Activated CD8-positive, alpha-beta memory T cell treated with anti-CD3 and anti-CD28 coated beads for 1 hour (primary cell): ENCODE measurements at places on chromosomes 12 and 14.

DNA sequence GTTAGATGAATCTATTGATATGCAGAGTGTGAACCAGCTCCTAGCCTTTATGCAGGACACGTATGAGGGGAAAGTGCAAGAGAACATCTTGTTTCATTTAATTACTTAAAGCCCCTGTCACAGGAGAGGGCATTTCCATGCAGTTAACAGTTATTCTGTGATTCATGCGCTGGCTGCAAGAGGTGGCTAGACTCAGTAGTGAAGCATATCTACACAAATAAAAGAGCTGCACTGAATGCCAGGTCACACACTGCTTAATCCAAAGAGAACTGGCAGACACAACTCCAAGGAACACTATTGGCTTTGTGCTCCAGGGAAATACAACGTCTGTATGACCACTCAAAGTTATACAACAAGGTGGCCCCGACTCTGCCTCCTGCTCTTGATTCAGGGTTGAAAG lies 394.1 kb downstream of the C12orf75 start:
- no peak for DNase-seq

DNA sequence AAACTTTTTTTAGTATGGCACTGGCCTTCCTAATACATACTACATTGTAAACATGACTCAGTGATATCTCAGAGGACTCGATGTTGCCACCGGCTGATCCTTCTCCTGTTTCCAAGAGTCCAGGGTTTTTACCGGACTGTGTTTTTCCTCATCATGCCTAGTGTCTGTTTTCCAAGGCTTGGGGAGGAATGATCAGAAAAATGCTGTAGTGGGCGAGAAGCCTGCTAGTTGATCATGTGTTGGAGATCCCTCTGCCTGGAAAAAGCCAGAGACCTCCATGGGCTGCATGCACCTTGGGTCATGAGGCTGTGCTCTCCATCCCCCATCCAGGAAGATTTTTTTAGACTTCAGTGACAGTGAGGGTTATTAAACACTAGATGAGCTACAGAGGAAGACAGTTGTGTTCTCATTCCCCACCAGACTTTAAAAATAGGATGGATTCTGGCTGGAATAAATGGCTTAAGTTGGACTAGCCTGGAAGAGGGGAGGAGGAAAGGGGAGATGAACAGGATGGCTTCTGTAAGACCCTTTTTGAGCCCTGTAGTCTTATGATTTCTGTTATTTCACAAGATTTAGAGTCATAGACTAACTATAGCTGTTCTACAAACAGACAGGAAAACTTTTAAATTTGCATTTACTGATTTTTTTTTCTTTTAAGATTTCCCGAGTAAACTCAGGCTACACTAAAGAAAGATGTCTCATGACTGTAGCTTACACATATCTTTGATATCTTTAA lies 145.7 kb downstream of the SAMD4A start:
- no peak for DNase-seq

DNA sequence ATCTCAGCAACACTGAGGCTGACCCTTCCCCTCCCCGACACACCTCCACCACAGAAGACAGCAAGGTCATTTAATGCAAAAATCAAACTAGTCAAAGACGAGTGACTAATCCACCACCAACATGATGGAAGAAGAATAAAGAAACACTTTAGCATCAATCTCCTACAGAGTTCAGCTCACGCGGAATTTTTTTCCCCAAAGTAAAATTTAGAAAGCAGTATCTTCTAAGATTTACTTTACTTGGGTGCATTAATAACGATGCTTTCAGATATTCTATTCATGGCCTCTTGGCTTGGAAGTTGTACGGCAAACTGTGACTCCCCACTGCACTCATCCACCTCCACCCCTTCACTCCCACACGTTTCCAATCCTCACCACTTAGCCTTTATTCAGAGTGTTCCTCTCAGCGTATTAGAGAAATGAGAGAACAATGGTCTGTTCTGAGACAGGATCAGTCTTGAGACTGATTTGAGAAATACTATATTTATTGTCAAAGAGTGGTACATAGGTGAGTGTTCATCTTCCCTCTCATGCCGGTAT lies 1.9 kb downstream of the EGLN3 start:
- DNase-seq: no peak

DNA sequence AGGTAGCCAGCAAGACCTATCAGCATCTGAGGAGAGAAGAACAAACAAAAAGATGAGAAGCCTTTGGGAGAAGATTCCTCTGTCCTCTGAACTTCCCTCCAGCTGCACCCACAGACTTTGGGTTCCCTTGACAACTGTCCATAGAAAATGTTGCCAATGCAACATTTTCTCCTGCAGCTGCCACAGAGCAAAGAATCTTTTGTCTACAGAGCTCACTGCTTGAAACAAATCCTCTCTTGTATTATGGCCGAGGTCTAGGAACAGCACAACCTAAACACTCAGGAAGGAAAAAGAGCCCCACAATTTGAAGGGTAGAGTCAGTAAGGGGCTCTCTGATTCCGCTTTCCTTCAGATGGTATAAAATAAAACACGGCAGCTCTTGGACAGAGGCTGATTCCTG lies 14.3 kb downstream of the POMT2 start:
- DNase-seq: no peak

DNA sequence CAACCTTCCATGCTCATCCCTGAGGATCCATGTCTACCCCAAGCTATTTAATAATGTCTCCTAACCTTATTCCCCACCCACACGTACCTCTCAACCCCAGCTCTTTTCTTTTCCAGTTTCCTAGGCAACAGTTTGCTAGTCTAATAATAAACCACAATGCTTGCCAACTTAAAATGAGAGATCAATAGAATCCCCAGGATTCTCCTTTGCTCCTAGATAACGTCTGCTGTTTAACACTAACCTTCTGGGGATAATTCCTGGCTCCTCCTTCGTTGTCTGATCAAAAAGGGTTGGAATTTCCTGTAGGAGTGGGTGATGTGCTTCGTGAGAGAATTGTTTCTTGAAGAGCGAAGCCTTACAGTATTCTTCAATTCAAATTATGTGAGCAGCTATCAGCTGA lies 42.2 kb upstream of the DBX2 start:
- DNase-seq: no peak

DNA sequence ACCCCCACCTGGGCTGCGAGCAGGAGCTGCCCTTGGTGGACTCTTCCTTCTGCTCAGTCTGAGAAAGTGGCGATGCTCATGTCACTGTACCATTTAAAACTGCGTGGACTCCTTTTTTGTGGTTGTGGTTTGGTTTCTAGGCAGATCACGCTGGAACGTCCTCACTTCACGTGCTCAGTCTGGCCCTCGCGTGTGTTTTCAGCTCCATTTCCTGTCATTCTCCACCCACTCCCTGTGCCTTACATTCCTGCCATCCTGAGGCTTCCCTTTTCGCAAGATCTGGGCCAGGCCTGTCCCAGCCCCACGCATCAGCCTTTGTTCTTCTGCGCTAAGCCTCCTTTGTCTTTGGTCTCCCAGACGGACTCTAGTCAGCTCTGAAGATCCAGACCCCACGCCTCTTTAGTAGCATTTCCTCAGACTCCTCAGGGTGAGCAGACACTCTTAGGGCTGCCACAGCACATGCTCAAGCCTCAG lies 105.4 kb downstream of the FBXL14 start:
- no peak for DNase-seq

- DNase-seq: no peak
Measured at GRCh38 chr12:75842090-75842489, 189.5 kb downstream of the PHLDA1 start.

- DNase-seq: no peak
Measured at GRCh38 chr14:54211551-54212308, 185.1 kb upstream of the CDKN3 start.

- DNase-seq: no peak
Measured at GRCh38 chr12:70691018-70691672, 53.9 kb upstream of the PTPRB start.

GRCh38 chr14:100341301-100342031 lies 18.3 kb downstream of the SLC25A47 start:
- no peak for DNase-seq

DNA sequence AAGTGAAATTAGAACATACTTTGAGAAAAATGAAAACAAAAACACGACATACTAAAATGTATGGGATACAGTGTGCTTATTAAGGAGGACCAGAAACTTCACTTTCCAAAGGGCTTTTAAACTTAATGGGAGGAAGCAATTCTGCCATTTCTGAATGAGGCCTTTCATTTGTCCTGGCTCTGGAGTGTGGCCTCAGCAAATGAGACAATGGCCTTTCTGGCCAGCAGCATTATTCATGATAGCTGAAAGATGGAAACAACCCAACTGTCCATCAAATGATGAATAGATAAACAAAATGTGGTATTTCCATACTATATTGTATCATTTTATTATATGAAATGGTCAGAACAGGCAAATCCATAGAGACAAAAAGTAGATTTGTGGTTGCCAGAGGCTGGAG lies 338.6 kb downstream of the CEP128 start:
- DNase-seq: no peak

GRCh38 chr12:1457901-1458300 lies 136.5 kb downstream of the FBXL14 start:
- no peak for DNase-seq

- no peak for DNase-seq
Measured at GRCh38 chr12:6820166-6820565, 1.5 kb upstream of the GPR162 start.

- no peak for DNase-seq
Measured at GRCh38 chr12:58415716-58416115, 474.3 kb downstream of the ATP23 start.

- DNase-seq: no peak
Measured at GRCh38 chr12:58138424-58138823, 197.1 kb downstream of the ATP23 start.

- no peak for DNase-seq
Measured at GRCh38 chr14:94638339-94638738, 26.1 kb downstream of the SERPINA3 start.

DNA sequence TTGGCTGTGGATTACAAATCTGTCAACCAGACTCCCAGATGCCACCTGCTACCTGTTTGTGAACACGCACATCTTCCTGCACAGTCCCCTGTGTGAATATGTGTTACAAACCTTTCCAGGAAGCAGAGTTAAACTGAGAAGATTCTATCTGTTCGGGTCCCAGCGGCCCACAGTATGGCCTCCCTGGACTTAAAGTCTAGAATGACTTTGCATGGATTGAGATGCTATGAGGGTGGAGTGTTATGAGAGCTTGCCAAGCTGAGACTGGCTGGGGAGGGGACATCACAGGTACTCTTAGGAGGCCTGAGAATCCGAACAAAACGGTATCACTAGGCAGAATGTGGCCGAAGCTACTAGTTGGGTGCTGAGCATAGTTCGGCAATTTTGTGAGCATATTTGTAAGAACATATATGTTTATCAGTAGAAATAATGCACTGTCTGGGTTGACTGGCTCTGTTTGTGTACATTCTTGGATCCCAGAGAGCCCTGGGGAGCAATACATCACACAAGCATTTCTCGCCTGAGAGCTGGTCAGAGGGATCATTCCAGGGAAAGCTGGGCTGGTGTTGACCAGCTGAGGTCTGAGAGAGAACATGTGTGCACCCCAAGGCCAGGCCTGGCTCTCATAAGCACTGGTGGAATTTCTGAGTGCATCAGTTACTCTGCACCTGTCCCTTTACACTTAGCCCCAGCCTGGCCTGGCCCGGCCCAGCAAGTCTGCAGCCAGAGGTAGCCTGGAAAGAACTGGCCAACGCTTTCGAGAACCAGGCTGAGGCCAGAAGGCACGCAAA lies 29.8 kb upstream of the LTBP2 start:
- no peak for DNase-seq

GRCh38 chr14:53010193-53011040 lies 59.6 kb upstream of the FERMT2 start:
- DNase-seq: no peak

DNA sequence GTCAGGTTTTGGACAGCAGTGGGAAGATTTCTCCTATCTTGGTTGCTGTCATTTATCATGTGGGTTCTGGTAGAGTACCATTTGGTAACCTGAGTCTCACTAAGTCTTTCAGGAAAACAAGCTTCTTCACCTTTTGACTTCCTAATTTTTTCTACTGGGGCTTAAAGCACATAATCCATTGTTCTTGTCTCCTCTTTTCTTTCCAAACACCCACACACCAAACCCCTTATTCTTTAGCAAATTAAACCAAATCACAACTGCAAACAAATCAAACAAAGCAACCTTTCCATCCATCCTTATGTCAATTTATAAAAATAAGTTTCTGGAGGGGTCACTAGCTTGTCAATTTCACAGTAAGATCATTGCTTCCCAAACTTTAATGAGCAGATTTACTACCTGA lies 84.1 kb downstream of the ATP23 start:
- DNase-seq: no peak

DNA sequence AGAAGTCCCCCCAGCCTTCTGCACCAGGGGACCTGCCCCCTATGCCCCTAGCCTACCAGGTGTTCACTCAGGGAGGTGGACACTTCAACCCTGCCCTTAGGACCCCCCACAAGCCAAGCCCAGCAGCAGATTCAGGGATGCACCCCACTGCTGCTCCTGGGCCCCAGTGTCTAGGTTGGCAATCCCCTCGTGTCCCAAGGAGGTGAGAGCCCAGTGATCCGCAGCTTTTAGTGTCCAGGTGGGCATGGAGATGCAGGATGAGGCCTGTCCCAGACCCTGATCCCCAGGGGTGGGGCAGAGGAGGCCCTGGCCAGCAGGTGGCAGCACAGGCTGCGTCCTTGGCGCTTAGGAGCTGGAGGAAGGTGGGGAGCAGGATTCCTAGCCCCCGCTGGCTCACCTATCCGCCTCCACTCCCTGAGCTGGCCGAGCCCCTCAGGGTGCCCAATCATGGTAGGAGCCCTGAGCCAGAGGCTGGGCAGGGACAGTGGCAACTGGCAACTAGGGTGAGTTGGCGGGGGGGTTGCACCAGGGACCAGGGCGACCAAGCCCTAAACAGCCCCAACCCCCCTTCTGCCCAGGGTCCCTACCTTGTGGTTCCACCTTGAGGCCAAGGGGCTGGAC lies 4.1 kb downstream of the CKB start:
- DNase-seq: peak; percentile 55

DNA sequence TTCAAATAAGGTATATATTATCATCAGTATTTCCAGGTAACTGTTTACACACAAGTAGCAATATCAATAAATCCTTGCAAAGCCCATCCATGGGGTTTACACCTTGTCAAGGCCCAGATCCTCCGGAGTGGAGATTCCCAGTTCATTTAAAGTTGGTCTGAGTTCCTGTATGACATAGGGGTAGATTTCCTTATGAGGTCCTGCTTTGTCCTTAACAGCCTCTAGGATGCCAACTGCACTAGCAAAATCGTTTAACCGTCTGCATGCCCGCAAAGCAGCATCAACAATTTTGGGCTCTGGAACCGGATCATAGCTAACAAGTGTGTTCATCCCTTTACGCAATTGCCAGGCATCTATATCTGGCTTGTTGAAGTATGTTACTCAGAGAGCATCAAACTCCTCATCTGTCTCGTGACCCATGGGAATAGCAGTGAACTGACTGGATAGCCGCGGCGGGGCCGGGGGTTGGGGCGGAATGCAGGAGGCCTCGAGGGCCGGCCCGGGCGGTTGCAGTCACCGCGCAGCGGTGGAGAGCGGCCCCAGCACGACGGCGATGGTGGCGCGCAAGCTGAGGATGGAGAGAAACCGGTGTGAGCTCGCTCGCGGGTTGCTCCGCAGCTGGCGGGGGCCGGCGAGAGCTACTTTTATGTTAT lies 30.6 kb upstream of the FBXO34 start:
- DNase-seq: no peak

GRCh38 chr12:110262442-110263388 lies 18.3 kb upstream of the ATP2A2 start:
- no peak for DNase-seq
